ENCODE measurements at places on chromosomes 11 and 22.

DNA sequence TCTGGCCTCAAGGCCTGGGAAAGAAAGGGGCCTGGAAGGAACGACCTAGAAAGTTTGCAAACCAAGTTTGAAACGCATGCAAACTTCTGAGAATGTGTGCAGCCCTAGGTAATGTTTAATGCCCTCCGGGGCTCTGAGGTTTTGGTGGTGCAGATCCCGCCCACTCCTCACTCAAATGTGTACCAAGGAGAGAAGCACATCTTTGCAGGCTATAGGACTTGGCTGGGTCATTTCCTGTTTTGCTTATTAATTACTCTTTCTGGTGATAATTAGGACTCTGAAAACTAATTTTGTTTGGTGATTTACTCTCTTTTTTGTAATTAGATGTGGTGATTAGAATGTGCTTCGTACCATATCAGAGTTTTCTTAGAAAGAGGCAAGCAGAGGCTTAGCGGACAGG, 625.9 kb upstream of the CADM1 start:
- no peak for DNase-seq

DNA sequence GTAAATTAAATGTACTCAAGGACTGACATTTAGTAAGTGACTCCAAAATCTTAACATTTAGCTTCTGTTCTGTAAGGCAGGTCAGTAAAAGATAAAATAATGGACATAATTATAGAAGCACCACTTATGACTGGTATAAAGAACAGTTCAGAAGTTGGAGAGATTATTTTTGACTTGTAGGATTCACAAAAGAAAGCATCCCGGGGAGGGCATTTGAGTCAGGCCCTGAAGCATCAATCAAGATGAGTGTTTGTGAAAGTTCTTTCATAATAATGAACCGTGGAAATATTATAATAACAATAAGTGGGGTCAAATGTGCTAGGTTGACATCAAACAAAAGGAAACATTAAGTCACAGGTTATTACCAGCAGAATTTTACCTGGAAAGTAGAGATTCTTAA, 201.9 kb downstream of the DDX10 start:
- DNase-seq = no peak

GRCh38 chr11:46372086-46372485, 9.4 kb upstream of the MDK start:
- DNase-seq = no peak

- DNase-seq = no peak
These were observed 32.2 kb downstream of the SBF2 start for GRCh38 chr11:10261821-10262220.

DNA sequence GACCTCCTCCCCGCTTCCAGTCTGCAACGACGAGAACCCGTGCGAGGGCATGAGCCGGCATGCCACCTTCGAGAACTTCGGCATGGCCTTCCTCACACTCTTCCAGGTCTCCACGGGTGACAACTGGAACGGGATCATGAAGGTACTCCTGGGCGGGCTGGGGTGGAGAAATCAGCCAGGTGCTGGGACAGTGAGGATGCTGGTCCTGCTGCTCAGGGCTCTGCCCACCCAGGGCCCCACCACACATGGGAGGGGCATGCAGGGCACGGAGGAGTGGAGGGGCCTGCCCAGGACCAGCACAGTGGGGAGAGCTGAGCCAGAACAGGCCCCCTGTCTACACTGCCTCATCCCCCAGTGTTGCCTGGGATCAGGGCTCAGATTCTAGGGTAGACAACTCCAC, 107.4 kb downstream of the CACNA1I start:
- no peak for DNase-seq

GRCh38 chr11:2148595-2148994, 9.4 kb upstream of the IGF2 start:
- DNase-seq = no peak

DNA sequence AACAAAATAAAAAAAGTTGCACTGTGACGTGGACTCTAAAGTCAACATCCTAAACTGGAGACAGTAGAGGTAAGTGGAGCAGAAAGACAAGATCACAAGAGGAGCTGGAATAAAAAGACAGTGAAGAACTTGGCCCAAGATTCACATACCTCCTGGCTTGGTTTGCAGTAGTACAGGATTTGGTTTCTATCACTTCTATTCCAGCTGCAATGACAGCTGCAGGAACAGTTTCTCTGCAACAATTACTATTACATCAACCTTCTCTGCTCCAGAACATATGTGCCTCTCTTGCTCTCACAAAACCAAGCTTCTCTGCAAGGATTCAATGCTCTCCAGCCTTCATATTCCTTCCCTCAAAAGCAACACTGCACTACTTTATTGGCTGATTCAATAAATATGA, 7.8 kb upstream of the KDM2A start:
- no peak for DNase-seq

DNA sequence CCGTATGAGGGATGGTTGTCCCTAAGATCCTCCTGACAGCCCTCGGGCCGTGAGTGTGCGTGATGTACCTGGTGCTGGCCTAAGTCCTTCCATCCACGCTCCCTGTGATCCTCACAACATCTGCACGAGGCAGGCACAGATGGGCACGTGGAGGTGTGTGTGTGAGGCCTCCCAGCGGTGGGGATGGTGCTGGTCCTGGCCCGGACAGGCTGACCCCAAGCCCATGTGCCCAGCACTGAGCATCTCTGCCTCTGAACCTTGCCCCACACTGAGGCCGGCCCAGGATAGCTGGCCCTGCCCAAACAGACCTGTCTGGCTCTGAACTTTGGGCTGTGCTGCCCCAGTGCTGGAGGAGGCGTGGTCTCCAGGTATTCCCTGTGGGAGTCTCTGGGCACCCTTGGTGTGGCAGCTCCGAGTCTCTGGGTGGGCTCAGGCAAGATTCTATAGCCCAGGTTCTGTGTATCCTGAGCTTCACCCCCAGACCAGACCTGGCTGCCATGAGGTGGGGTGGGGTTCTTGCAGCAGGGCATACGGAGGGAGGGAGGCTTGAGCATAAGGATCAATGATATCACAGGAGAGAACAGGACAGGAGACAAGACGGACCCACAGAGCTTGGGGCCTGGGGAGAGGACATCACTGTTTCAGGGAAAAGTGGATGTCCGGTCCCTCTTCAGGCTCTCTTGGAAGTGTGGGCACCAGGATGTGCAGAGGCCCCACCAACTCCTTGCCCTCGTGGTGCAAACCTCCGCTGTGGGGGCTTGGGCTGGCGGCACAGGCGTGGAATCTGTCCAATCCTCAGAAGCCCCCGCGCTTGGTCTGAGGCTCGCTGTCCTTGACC, 881.8 kb downstream of the BRD1 start:
- DNase-seq = no peak

DNA sequence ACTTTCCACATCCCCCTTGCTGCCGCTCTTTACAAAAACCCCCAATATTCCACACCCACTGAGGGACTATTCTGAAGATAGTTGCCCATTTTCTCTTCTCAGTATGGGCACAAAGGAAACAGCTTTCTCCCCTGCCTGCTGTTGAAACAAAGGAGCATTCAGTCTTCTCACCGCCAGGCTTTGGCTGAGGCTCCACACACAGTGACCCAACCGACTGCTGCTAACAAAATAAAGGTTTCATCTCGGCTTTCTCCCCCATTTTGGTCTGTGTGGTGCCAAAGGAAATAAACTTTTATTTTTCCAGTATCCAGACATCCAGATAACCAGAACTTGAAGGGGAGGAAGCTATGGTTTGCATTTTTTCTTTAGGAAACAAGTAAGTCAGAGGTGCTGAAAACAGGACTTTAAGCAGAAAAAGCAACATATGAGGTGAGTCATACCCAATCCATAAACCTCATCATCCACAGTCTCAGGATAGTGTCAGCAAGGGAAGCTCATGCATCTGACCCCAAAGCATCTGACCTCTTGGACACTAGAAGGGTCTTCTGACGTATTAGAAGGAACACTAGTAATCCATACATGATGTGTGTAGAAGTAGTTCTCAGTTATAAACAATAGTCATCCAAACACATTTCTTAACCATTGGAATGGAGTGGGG, 6.4 kb downstream of the CLMP start:
- no peak for DNase-seq

DNA sequence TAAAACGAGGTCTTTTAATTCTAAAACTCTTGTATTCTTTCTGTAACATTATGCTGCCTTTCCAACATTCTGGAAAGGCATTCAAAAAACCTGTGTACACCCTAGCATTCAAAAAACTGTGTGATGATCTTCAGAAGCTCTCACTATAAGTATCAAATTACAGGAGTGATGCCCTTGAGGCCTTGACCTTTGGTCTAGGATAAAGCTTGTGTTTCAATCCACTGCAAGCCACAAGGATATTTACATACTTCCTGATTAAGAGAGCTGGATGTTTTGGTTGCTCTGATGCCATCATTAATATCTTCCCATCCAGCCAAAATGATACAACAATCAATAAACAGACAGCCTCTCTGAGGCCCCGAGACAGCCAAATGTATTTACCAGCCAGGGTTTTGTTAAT, 11.9 kb downstream of the CLPB start:
- no peak for DNase-seq

GRCh38 chr11:16606784-16607674, 131.4 kb upstream of the C11orf58 start:
- no peak for DNase-seq

DNA sequence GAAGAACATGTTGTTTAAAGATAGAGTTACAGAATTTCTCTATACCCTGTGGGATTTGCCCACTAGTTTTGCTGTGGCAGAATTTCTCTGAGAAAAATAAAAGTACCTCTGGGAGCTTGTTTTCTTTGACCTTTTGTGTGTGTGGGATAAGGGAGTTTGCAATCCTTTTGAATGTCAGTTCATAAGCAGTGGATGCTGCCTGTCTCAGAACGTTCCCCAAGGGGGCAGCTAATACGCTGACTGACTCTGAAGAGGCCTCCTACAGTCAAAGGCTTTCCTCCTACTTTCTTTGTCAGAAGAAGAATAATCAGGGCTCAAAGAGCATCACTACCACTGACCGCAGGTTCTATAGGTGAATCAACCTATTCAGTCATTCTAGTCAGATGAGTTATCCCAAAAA, 140.6 kb downstream of the AASDHPPT start:
- no peak for DNase-seq

GRCh38 chr11:125053167-125053566, 9.9 kb upstream of the SLC37A2 start:
- DNase-seq = no peak

GRCh38 chr11:72228229-72228843, 3.8 kb downstream of the INPPL1 start:
- DNase-seq = peak; percentile 17

- peak; percentile 77 for DNase-seq
These were observed 15.2 kb downstream of the PHLDB1 start for GRCh38 chr11:118622376-118623268.

GRCh38 chr22:44884968-44885805, 124.6 kb downstream of the PHF21B start:
- DNase-seq = peak; percentile 49

GRCh38 chr11:57530215-57530595, 349 bp downstream of the TIMM10 start:
- DNase-seq = no peak

- DNase-seq = peak; percentile 60
These were observed 274.0 kb downstream of the SOX6 start for GRCh38 chr11:16082095-16083055.

DNA sequence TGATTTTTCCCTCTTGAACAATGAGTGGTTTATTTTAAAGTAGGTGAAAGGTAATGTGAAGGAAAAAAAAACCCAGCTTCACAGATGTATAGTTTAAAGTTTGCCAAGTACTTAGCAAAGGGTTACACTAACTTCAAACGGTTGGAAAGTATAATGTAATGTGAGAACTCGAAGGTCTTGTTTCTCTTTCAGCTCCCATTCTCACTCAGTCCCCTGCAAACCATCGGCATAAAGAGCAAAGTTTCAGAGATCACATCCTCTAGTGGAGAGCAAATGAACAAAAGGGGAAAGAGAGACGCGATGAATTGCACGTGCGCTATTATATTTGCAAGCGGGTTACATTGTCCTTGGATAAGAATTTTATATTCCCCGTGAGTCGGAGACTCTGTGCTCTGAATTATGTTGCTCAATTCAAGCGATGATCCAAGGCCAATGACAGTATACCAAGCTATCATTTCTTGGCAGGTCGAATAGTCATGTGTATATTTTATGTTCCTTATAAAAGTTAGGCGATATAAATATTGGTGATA, 37.6 kb upstream of the BIRC3 start:
- no peak for DNase-seq

GRCh38 chr22:17743661-17744411, 30.4 kb downstream of the BID start:
- DNase-seq = no peak

- DNase-seq = no peak
These were observed 525 bp downstream of the DGCR2 start for GRCh38 chr22:19121631-19122142.

DNA sequence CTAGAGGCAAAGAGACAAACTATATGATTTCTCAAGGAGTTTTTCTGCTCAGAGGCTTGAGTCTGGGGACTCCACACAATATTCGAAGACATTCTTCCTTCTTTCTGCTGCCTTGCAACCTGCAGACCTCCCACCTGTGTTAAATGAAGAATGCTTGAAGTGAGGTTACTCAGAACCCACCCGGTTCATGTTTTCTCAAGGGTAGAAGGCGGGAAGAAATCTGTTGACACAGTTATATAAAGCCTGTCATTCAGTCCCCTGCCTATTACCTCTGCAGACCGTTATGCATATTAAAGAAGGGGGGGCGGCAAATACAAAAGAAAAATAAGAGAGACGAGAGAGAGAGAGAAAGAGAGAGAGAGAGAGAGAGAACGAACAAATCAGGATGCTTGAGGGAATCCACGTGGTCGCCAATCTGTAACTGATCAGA, 2.2 kb upstream of the KMT2A start:
- DNase-seq = no peak

Data from DMS153 (cell line).